ENCODE measurements at places on chromosomes 2 and 18.

- no peak for DNase-seq
Observed at GRCh38 chr2:587087-587960, 89.9 kb downstream of the TMEM18 start.

- DNase-seq: no peak
Observed at GRCh38 chr2:229408356-229408755, 137.3 kb upstream of the PID1 start.

GRCh38 chr2:56449449-56449860 is 265.7 kb downstream of the CCDC85A start:
- DNase-seq: no peak

- DNase-seq: no peak
Observed at GRCh38 chr2:183927406-183928325, 670.7 kb upstream of the ZNF804A start.

DNA sequence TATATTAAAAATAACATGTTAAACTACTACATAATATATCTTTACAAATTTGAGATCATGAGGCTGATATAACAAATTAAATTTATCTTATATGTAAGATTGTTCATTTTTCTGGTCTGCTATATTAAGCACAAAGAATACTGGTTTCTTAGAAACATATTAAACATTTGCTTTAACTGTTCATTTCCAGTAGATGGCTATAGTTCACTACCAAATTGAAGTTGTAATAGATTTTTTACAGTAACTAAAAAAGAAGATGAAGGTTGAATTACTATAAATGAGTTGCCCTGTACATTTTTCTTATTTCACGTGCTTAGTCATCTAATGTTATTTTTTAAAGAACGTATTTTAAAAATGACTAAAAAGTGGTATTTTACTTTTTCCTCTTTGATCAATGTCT is 57.0 kb downstream of the ZNF407 start:
- no peak for DNase-seq

DNA sequence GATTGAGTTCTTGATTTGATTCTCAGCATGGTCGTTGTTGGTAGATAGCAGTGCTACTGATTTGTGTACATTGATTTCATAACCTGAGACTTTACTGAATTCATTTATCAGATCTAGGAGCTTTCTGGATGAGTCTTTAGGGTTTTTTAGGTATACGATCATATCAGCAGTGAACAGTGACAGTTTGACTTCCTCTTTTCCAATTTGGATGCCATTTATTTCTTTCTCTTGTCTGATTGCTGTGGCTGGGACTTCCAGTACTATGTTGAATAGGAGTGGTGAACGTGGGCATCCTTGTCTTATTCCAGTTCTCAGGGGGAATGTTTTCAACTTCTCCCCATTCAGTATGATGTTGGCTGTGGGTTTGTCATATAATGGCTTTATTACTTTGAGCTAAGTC is 27.9 kb upstream of the CXCR2 start:
- DNase-seq: no peak

- no peak for DNase-seq
Observed at GRCh38 chr2:9844576-9844975, 1.3 kb downstream of the TAF1B start.

GRCh38 chr18:22021701-22022100 is 147.7 kb upstream of the GATA6 start:
- DNase-seq: no peak

DNA sequence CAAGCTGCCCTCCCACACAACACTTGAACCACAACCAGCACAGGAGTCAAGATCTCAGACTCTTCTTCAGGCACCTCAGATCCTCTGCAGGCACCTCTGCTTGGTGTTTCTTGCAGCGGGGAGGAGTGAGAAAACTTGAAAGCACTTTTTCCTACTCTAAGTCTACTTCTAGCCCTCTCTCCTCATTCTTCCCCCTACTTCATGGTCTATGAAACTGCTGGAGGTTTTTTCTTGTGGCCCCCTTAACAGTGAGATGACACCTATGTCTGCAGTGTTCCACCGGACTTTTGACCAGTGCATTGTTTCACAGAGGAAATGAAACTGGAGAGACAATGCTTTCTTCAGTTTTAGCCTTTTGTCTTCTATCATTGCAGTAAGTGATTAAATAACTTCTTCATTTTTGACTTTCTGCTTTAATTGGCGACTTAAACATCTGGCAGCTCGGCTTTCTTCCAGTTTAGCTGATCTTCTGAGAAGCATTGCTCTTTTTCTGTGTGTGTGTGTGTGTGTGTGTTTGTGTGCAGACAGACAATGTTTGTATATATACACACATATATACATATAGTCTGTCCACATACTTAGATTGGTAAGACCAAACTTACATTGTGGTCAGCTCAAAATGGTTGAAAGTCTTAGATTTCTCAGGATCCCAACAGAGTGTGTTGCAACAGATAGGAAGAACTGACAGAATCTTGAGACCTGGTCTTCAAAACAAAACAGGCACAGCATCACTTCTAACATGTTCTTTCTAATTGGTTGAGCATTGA is 1474.0 kb upstream of the TMEFF2 start:
- DNase-seq: no peak

GRCh38 chr18:36638224-36638623 is 190.6 kb downstream of the TPGS2 start:
- DNase-seq: no peak

GRCh38 chr18:49581371-49581770 is 19.5 kb downstream of the LIPG start:
- no peak for DNase-seq

Measured in activated naive CD4-positive, alpha-beta T cell (primary cell).